ENCODE measurements at places on chromosomes 2 and 18. TPM values are rescaled to one million over a fixed set of nuclear protein-coding genes. Genes with fewer than 3 reads are reported as not detected.
A peak's percentile ranks its signal among the peaks of the same experiment; 100 is the strongest.

GRCh38 chr2:96832754-96833507, 10.9 kb downstream of the ANKRD23 start:
- peak; percentile 77 for DNase-seq

GRCh38 chr2:3470856-3471737, 48.2 kb downstream of the ADI1 start:
- DNase-seq = no peak

ABCG8 gene
- not detected for total RNA-seq

- no peak for DNase-seq
Observed at GRCh38 chr2:222548992-222549391, 106.9 kb downstream of the FARSB start.

DNA sequence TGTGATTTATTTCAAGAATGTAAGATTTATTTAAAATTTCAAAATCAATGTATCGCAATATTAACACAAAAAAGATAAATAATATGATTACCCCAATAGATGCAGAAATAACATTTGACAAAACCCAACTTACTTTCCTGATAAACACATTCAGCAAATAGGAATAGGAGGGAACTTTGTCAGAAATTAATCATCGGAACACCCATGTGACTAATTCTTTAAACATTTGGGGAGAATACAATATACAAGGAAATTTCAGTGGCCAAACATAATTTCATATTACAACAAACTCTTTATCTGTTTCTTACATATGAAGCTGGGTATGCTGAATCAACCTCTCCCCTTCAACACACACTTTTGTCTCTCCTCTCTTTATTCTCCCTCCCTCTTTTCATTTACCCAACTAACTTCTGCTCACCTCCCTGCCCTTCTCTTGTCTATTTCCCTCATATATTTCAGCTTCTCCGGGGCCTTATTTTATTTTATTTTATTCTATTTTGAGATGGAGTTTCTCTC, 309.6 kb upstream of the CNTNAP5 start:
- no peak for DNase-seq

- no peak for DNase-seq
Observed at GRCh38 chr2:152594792-152595191, 122.5 kb downstream of the PRPF40A start.

DNA sequence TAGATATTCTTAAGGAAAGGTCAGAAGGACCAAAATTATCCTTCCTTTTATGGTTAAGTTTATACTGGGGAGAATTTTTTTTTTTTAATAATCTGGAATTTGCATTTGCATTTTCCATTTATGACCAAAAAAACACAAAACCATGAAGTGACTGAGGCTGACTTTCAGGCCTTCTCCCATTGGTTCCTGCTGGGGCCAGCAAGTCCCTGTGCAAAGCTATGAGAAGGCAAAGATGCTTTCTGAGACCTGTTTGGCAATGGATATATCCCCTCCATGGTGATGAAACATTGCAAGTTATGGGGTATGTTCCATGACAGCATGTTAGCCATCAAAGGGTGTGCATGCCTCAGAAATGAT, 60.8 kb downstream of the KIAA2012 start:
- no peak for DNase-seq

GRCh38 chr2:28336982-28337627, 55.6 kb upstream of the FOSL2 start:
- DNase-seq = no peak

GRCh38 chr2:32229635-32230034, 35.1 kb downstream of the NLRC4 start:
- DNase-seq = no peak

DNA sequence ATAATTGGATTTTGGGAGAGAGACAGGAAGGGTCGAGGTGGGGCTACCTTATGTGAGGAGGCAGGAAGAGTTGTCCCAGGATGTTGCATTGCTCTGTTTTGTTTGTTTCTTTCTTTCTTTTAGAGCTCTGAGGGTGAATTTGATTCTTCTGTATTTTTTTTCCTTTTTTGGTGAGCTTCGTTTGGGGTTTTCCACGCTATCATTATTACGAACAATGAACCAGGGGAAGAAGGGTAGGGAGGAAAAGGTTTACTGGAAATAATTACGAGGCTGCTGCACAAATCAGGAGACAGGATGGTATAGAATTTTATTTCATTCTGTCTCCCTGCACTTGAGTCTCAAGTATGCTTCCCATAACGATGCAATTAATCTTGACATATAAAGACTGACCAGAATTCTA, 51.4 kb upstream of the ZNF516 start:
- DNase-seq = no peak

GRCh38 chr2:48423376-48423775, 106.6 kb upstream of the STON1 start:
- DNase-seq = peak; percentile 24
